Activated CD4-positive, alpha-beta memory T cell treated with anti-CD3 and anti-CD28 coated beads, Interleukin-2, amount 10 ng/mL, durations not matched to agents 7 days and 5 days (primary cell): ENCODE measurements at places on chromosomes 5 and 9.

- DNase-seq, result no peak
These were observed 621 bp downstream of the FYB1 start for GRCh38 chr5:39218482-39219402.

DNA sequence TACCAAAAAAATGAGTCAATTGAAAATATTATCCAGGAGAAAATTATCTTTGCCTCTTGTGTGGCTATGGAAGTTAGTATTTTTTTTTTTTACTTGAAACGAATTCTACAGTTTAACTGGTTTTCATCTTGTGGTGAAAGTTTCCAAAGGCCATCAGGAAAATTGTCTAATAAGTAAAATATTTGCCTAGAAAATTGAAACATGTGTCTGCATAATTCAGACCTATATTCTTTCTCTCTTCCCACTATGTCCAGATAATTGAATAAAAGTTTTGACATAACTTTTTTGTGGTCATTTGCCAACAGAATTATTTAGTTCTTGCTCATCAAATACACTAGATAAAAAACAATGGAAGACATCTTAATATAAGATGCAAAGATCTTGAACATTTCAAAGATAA, 321.5 kb upstream of the RPS23 start:
- no peak for DNase-seq

DNA sequence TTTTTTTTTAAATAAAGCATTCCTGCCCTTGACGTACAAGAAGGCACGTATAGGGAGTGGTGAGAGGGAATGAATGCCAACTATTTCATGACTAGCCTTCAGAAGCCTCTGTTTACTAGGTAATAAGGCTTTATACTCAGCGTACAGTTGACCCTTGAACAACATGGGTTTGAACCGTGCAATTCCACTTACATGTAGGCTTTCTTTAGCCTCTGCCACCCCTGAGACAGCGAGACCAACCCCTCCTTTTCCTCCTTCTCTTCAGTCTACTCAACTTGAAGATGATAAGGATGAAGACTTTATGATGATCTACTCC, 22.5 kb downstream of the CDC42SE2 start:
- DNase-seq, result no peak

- DNase-seq, result no peak
These were observed 261.8 kb downstream of the CTNND2 start for GRCh38 chr5:11642438-11642837.

GRCh38 chr9:137738703-137739102, 119.9 kb downstream of the EHMT1 start:
- DNase-seq, result no peak

- no peak for DNase-seq
These were observed 126.9 kb upstream of the MAP3K1 start for GRCh38 chr5:56688402-56688801.

DNA sequence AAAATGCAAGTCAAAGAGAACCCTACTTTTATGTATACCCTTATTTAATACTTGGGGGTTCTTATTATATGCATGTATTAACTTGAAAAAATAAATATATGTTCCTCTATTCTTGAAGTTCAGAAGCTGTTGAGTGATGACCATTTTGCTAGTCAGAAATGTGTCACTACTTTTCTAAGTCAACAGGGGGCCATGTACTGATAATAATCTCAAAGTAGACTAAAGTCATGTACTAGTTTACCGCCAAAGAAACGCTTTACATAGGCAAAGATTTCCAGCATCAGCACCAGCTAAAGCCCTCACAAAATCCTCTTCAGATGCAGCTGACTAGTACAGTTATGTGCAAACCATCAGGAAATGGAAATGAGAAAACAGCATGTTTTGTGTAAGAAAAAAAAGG, 5.7 kb upstream of the BHMT start:
- no peak for DNase-seq

DNA sequence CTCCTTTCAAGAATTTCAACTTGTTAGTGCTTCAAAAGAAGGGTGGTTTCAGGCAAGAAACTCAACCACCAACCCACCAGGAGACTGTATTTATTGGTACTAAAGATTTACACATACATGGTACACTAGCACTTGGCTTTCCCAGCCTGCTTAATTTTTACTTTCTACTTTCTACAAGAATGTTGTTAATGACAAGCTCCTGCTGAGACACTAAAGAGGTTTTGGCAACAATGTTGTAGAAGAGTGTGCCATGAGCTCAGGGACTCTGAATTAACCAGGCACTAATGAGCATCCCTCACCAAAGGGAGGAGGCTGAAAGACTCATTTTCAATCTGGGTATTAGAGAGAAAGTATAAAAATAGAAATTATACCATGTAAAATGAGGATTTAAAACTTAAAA, 195.0 kb downstream of the KIAA0825 start:
- DNase-seq, result no peak

- no peak for DNase-seq
These were observed 80.2 kb downstream of the PLAC8L1 start for GRCh38 chr5:146025114-146025680.

DNA sequence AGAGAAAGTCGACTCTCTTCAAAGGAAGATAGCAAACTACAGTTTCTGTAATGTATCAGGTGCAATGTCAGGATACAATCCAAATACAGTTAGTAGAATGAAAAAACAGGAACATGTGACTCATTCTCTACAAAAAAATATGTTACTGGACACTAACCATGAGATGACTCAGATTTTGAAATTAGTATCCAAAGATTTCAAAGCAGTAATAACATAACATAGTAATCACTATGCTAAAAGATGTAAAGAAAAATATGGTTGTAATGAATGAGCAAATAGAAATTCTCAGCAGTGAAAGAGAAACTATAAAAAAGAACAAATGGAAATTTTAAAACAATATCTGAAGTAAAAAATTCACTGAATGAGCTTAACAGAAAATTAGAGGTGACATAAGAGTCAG, 42.3 kb downstream of the SHOC1 start:
- DNase-seq, result no peak
